ENCODE measurements at places on chromosomes 13 and 19.

DNA sequence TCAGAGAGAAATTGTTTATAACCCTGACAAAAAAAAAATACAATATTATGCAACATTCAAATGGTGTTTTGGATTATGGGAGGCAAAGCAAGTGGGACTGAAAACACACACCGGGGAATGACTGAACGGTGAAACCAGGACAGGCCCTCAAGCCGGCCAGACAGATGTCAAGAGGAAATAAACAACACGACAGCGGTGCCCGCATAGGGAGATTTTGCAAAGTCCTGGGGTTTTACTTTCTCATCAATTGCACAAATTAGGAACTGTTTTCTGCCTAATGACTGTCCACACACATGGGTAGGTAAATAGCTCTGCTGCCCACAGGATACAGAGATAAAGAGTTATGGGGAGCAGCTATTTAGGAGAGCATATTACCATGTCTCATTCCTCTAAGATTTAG, 134.5 kb downstream of the IRS2 start:
- no peak for DNase-seq

DNA sequence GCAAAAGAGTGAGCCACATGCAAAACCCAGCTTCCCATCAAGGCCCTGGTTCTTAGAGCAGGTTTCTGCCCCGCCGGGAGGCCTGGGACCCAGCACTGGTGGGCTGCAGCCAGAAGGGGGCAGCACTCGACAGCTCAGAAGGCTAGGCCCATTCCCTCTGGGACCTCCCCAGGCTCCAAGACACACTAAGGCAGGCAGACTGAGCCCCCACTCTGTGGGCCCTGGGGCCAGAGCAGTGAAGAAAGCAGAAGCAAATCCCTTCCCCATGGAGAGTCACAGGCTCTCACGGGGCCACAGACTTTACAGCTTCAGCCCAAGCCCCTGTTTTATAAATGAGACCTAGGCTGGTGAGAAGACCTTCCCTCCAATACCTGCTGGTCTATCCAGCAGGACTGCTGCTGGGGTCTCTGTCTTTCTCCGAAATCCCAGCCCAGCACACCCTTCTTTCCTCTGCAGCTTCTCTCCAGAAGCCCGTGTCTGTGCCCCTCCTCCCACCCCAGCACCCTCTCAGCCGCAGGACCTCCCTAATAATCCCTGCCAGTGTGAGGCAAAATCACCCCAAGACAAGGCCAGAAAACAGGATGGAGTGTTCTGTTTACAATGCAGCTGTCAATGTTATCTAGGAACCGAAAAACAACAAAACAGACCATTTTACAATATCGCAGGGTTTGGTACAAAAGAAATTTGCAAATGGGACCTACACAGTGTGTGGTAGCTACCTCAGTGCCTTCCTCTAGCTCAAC, 109.3 kb downstream of the ABCC4 start:
- peak; percentile 25 for DNase-seq

DNA sequence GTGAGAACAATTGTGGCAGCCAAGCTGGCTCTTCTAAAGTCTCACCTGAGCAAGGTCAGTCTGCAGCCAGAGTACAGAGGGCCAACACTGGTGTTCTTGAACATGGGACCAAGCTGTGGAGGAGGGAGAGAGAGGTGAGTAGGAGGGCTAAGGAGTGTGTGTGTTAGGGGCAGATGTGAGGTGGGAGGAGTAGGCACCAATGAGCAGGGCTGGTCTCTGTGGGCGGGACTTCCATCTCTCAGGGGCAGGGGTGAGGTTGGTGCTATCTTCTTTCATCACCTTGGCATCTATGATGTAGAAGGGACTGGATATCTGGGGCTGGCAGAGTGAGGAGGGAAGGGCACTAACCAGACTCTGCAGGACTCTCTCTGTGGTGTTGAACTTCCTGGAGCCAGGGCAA, 72.4 kb downstream of the MBD3L1 start:
- DNase-seq = no peak

GRCh38 chr19:4970558-4971423, 1.9 kb downstream of the KDM4B start:
- no peak for DNase-seq

DNA sequence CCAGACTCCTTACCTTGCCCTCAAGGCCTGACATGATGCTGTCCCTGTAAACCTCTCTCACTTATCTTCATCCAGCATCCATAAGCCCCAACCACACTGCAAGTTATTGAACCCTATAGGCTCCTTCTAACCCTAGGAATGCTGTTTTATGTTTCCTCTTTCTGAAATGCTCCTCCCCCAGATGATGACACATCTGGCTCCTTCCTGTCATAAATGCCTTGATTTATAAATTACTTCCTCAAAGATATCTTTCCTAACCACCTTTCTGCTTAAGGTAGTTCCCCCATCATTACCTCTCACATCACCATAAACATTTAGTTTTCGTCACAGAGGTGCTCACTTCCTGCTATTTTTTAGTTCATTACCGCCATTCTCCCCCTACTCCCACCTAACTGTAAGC, 12.3 kb downstream of the RUBCNL start:
- no peak for DNase-seq

GRCh38 chr19:2216361-2217225, 19.5 kb downstream of the PLEKHJ1 start:
- no peak for DNase-seq

DNA sequence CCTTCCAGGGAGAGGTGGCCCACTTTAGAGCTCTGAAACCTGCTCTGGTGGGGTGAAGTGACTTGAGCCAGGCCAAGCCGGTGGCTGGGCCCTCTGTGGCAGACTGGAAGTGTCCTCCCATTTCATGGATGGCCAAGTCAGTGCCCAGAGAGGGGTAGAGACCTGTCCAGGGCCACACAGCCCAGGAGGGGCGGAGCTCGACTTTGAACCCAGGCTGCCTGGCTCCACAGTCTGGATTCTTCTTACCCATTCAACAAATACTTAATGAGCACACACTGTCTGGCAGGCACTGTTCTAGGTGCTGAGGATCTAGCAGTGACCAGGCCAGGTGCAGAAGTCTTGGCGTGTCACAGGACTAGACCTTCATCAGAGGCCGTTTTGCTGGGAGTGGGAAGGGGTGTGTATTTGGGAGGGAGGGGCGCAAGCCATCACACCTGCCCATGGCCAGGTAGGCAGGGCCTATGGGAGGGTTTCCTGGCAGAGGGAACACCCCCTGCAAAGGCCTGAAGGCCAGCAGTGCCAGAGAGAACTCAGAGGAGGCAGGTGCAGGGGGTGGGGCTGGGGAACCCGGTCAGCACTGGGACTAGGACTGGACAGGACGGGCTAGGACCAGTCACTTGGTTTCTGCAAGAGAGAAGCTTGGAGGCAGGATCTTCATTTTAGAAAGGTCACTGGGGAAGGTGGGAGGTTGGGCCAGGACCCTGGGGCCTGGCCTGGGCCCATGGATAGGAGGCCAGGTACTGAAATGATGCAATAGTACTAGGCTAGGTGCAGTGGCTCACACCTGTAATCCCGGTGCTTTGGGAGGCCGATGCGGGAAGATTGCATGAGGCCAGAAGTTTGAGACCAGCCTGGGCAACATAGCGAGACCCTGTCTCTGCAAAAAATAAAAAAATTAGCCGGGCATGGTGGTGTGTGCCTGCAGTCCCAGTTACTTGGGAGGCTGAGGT, 31.8 kb downstream of the DNM2 start:
- DNase-seq = no peak

DNA sequence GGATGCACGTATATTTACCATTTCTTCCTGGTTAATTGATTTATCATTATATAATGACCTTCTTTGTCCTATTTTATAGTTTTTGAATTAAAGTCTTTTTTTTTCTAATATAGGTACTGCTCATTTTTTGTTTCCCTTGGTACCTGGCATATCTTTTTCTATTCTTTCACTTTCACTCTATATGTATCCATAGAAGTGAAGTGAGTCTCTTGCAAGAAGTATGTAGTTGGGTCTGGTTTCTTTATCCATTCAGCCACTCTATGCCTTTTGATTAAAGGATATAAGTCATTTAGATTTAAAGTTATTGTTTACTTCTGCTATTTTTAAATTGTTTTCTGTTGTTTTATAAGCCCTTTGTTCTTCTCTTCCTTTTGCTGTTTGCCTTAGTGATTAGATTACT, 194.3 kb upstream of the SLITRK6 start:
- no peak for DNase-seq

DNA sequence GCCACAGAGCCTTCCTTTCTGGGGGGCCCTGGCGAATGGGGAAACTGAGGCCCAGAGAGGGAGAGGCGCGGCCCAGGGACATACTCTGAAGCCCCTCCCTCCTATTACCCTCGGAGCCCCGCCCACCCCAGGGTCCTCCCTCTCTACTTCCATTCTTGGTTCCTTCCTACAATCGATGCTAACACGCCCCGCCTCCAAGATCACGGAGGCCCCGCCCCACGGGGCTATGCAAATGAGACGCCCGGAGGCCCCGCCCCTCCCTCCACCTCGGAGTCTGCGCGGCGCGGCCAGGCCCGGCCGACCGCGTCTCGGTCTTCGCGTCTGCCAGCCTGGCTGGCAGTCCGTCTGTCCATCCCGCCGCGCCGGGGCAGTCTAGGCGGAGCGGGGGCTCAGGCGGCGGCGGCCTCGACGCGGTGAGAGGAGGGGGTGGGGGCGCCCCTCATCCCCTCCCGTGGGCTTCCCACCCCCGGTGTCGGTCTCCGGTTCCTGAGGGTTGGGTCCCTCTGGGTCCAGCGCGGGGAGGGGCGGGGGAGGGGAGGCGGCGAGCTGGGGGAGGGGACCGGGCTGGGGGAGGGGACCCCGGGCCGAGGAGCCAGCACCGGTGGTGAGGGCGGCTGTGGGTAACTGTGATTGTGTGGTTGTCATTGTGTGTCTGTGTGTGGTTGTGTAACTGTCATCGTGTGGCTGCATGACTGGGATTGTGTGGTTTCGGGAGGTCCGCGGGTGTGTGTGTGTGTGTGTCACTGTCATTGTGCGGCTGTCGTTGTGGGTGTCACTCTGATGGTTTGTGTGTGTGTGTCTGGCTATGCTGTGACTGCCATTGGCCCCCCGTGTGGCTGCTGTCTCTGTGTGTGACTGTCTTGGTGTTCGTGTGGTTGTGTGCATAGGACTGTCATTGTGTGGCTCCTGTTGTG, at the start of gene PLPPR2:
PLPPR2 (plus strand) TSS at position 273 of the 914 bp plus-strand sequence. CDS start 2,242 bp downstream, outside the sequence.
- DNase-seq = peak; percentile 86

GRCh38 chr19:16934489-16934888, 45.7 kb downstream of the F2RL3 start:
- no peak for DNase-seq

- DNase-seq = no peak
Measured at GRCh38 chr13:91323349-91323748, 24.1 kb upstream of the MIR17HG start.

DNA sequence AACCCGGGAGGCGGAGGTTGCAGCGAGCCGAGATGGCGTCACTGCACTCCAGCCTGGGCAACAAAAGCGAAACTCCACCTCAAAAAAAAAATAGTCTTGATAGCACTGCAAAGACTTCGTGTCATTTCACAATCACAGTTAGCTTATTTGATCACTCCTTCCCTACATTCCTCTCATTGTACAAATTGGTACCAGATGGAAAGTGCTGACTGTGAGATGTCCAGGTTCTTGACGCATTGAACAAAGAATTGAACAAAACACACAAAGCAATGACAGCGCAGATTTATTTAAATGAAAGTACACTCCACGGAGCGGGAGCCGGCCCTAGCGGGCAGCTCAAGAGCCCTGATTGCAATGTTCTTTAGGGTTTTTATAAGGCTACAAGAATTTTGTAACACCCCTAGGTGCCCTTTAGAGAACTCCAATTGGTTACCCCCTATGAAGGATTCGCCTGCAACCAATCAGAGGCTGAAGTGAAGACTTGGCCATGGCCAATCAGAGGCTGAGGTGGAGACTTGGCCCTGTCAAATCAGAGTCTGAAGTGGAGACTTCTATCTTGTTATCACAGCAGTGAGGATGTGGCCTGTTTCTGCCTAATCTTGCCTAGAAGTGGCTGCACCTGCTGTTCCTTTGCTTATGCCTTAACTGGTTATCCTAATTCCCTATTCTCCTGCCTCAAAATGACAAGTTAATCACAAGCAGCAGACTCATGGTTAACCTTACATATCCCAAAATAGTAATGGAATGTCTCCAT, 16.7 kb downstream of the ZNF556 start:
- DNase-seq = no peak

DNA sequence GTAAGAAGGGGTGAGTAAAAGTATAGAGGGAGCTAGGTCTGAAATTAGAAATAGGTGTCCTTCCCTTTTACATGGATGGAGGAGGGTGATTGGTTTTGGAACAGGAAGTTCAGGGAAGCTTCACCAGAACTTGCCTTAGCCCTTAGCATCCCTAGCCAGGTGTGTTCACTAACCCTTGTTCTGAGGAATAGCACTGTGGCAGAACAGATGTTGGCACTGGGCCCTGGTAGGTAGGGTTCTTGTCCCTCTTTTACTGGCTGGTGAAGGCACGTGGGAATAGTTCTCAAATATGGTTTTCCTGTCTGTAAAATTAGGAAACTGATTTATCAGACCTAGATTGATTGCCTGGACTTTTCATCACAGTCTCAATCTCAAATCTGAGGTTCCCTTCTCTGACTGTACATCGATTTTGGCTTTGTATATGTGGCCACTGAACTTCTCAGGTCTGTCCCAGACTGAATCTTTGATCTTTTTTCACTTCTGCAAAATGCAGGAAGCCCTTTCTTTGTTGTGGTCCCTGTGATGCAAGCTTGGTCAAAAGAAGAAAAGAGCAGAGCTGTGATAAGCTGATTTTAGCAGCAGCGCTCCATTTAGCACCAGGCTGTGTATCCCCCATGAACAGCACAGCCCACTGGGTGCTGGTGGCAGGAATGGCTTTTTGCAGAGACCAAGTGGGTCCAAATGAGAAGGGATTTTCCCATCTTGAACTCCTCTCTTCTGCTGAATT, 86.2 kb upstream of the HTR2A start:
- no peak for DNase-seq

- DNase-seq = no peak
Measured at GRCh38 chr13:20369886-20370361, 137.8 kb upstream of the GJB6 start.

DNA sequence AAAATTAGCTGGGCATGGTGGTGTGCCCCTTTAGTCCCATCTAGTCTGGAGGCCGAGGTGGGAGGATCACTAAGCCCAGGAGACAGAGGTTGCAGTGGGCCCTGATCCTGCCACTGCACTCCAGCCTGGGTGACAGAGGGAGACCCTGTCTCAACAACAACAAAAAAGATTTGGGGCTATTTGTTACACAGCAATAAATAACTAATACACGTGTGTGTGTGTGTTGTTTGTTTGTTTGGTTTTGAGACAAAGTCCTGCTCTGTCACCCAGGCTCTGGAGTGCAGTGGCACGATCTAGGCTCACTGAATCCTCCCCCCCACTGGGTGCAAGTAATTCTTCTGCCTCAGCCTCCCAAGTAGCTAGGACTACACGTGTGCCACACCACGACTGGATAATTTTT, 32.9 kb upstream of the FEM1A start:
- DNase-seq = no peak

GRCh38 chr13:67792151-67792676, 562.1 kb upstream of the PCDH9 start:
- DNase-seq = no peak

- DNase-seq = no peak
Measured at GRCh38 chr13:45007225-45007624, 17.9 kb downstream of the GPALPP1 start.

GRCh38 chr19:49335071-49335783, at the start of gene CD37:
Gene CD37 (plus strand): TSS chr19:49335406. CDS start chr19:49335541, 135 bp downstream.
- no peak for DNase-seq
